CD4-positive, alpha-beta T cell treated with Interleukin-10 for 1 hour (primary cell): ENCODE measurements at places on chromosomes 12 and 14.

DNA sequence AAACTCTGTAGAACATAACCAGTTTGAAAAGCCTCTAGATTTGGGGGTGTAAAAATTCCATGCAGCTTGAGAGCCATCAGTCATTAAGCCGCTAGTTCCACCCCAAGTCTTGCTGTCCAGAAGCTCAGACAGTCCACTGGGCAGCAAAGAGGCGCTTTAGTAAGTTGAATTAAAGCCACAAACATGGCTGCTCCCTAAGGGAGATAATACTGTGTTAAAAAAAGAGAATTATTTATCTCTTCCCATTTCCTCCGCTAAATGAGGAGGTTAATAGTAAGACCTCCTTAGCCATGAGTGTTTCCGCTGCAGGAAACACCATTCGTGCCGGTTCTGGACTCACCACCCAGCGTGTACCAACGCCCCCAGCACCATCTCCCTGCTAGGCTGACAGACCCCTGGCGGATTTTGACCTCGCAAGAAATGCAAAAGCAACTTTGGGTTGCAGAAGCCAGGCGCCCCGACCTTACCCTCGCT is 536 bp downstream of the TM7SF3 start:
- DNase-seq = no peak

DNA sequence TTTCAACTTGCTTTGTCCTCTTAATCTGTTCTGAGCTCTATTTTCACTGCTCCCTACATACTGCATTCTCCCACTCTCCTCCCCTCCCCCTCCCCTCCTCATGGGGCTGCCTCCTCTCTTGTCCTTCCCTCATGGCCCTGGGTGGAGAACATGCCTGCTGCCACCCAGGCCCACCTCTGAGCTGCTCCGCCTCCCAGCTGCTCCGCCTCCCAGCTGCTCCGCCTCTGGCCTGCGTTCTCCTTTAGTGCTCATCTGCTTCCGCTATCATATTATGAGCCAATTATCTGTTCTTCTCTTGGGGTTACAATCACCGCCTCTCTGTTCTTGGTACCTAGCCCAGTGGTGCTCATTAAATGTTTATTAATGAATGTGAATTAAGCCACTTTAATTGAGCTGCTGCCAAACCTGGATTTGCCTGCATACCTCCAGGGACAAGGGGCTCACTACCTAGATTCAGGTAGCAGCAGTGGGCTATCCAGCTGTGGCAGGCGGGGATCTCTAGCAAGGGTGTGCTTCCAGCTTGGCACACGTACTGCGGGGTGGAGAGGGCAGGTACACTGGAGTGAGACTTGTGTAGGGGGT is 32.0 kb upstream of the FAM181A start:
- no peak for DNase-seq

- no peak for DNase-seq
Measured at GRCh38 chr12:27186022-27186839, 57.9 kb upstream of the STK38L start.

DNA sequence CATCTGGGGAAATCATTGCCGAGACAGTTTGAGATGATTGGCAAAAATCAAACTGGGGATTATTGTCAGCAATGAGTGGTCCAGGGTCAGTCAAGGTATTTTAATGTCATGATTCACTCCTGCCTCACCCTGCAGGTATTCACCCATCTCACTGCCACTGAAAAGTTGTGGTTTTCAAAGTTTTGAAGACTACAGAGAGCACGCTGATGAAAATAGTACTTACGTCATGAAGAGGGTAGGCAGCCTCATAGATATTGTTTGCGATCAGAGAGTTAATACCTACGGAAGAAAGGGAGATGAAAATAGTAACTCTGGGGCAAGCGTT is 138.0 kb downstream of the ANO2 start:
- no peak for DNase-seq

GRCh38 chr12:127619869-127620734 is 646.9 kb upstream of the TMEM132C start:
- no peak for DNase-seq

DNA sequence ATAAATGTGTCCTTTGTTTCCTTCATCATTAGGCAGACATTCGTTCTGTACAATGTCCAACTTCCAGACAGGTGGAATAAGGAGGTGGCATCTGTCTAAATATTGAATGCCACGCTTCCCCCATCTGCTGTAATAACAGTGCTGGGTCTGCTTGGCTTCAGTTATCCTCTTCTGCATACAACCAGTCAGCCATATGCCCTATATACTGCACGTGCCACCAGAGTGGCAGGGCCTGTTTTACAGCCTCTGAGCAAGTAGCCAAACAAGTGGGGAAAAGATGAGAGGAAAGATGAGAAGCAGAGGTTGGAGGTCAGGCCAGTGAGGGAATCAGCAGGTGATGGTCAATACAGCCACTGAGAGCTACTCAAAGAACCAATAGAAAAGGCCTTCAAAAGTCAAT is 55.4 kb downstream of the OTX2 start:
- no peak for DNase-seq

DNA sequence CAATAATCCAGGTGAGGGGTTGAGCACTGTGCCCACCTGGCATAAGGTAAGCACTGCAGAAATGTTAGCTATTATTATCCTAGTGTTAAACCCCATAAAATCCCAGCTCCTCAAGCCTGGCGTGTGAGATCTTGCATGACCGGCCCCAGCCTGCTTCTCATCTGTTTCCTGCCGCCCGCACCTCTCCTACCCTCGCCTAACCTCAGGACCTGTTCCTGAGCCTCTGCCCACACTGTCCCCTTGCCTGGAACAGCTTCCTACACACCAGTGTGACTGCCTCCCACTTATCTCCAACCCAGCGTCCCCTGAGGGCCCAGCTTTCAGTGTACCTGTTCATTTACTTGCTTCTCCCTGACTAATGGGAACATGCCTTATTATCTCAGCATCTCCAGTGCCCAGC is 24.7 kb downstream of the ISCA2 start:
- no peak for DNase-seq
